ENCODE measurements at places on chromosomes 11 and 22.

- DNase-seq, result no peak
Measured at GRCh38 chr22:49566141-49566541, 261.5 kb downstream of the BRD1 start.

GRCh38 chr11:92881940-92882450 lies 87.5 kb upstream of the MTNR1B start:
- no peak for DNase-seq

DNA sequence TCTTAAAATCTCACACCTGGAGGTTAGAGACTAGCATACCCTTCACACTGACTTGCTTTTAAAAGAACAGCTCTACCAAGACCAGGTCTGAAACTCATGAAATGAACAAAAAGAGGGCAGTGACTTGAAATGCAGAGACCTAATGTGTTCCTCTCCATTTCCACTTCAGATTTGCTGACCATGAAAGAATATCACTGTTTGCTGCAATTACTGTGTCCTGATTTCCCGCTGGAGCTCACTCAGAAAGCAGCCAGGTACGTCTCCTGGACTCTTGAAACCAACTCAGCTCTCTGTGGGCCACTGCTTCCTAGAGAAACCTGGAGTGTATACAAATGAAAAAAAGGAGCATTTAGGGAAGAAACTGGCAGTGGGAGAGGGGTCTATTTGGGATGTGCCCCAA lies 39.2 kb downstream of the ARFGAP2 start:
- no peak for DNase-seq

GRCh38 chr11:9820260-9820659 lies 156.4 kb downstream of the SWAP70 start:
- no peak for DNase-seq

- DNase-seq, result no peak
Measured at GRCh38 chr11:113729456-113729855, 23.3 kb upstream of the TMPRSS5 start.

DNA sequence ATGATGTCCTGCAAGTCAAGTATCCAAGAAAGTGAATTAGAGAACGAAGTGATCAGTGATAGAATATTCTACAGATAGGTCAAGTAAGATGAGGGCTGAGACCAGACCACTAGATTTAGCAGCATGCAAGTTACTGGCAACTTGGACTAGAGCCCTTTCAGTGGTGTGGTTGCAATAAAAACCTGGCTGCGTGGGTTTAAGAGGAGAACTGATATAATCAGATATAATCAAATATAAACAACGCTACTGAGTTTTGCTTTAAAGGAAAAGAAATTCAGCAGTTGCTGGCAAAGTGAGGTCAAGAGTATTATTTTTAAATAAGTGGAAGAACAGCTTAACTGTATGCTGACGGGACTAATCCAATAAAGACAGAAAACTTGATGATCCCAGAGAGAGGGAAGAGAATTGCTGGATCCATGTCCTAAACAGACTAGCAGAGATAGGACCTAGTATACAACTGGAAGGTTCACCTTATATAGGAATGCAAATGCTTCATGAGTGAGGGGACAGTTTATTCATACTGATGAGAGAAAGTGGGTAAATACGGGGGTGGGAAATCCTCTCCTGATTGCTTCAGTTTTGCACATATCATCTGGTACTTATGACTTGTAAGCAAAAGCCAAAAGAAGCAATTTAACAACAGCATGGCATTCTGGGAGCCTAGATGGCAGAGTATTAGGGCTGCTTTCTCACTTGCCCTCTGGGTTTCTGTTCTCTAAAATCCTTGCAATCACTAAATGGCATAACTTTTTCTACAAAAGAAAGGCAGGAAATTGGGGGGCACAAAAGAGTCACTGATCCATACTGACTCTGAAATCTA lies 146.2 kb downstream of the RBFOX2 start:
- DNase-seq, result no peak

DNA sequence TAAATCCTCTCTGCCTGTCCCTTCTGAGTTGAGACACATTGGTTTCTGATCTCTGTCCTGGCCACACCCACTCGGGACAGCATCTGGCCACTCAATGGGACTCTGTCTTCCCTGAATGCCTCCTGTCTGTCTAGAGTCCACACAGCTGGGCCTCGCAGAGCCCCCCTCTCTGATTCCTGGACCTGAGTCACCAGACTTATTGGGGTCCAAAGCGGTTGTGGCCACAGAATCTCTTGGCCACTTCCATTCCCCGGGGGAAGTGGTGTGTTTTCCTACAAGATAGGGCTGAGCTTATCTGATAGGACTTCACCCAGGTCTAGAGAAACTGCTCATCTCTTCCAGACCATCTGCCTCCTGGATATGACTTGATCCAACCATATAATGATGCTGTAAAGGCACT lies 57.4 kb upstream of the WNT11 start:
- no peak for DNase-seq

- no peak for DNase-seq
Measured at GRCh38 chr22:36379593-36380361, 8.0 kb downstream of the MYH9 start.

DNA sequence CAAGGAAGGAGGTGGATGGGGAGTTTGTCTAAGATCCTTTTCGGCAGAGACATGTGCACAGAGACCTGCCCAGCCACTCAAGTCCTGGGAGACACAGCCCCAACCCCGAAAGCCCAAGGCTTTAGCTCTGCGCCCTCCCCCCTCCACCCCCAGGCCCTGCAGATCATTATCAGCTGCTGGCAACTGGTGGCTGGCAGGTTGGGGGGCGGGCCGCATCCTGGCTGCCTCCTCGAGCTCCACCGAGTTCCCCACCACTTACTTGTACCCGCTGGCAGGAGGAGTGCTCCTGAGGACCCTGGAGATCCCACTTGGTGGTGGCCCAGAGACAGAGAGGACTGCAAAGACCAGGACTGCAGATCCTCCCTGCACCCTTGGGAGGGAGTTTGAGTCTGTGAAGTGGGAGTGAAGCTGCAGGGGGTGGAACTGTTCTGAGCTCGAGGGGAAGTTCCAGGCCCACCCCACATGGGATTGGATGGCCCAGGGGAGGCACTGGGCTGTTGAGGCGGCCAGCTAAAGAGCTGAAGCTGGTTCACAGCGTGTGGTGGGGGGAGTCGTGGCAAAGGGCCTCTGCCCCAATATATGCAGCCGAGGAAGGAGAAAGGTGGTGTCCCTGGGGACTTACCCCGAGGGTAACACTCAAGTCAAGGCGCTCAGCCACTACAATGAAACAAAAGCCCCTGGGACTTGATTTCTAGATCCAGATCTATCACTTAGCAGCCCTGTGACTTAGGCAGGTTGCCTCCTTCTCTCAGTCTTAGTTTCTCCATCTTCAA lies 19.9 kb upstream of the CCDC86 start:
- DNase-seq, result no peak

GRCh38 chr22:39206491-39206890 lies 38.3 kb downstream of the PDGFB start:
- no peak for DNase-seq

DNA sequence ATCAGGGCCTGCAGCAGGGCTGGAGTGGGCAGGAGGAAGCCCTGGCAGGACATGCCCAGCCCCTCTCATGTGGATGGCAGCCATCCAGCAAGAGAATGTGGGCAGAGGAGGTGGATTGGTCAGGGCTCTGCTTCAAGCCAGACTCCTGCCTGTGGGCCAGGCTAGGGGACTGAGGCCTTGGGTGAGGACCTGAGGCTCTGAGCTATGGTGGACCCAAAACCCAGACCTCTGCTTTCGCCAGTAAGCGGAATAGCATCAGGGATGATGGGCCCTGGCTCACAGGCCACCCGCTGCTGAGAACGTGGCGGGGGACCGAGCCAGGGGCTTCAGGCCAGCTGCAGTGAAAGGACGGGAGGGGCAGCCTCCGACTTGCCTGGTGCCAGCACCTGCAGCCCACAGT lies 57.4 kb downstream of the LINC01488 start:
- no peak for DNase-seq

DNA sequence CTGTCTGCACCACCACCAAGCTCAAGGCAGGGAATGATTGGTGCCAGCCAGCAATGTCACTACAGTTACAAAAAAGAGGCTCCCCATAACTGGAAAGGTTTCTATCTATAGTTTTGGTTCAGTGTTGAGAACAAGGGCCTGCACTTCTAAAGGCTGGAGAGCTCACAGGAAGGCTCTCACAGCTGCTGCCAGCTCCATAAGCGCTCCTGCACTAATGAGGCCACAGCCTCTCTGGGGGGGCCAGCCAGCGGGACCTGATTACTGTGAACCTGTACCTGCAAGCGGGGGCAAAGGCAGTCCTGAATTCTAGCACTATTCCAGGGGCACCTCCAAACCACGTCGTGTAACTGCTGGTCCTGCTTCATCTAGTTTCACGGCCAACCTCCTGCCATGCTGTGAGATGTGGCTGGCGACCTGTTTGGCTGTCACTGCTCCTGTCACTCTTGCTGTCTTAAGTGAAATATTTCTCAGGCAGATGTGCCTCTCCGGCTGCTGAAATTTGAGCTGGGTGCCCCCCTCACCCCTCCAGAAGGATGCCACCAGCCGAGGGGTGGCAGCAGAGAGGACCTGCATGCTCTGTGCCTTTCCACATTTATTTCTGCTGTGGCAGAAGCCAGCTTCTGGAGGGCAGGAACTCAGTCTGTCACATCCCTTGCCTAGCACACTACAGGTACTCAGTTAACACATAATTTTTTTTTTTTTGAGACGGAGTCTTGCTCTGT lies 53.3 kb upstream of the ARFGAP3 start:
- DNase-seq, result no peak

- DNase-seq, result no peak
Measured at GRCh38 chr22:42949159-42949558, 65.8 kb downstream of the PACSIN2 start.

DNA sequence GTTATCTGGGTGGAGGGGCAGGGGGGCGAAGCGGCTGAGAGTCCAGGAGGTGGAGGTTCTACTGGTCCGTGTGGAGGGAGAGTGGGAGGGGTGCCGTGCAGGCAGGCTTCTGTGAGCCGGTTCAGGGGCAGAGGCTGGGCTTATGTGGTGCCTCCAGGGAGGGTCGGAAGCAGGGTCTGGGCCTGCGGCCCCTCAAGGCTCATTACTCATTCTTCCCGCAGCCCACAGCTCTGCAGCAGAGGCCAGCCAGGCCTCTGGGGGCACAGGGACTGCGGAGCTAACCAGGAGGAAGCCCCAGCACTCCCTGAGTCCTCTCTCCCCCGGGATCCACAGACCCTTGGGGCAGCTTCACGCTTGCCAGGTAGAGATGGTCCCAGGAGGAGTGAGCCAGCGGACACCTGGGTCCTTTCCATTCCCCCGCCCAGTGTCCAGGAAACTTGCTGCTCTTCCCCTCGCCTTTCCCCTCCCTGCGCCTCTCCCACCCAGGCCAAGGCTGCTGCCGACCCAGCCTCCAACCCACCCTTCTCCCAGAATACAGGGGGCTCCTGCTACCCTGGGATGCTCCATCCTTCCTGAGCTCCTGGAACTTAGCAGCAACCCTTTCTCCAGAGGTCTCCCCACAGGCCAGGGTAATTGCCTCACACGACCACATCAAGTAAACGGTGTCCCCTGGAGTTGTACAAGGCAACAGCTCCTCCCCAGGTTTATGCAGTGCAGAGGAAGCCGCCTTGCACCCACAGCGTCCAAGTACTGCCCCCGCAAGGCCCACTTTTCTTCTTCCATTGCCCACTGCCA lies 6.3 kb downstream of the NRXN2 start:
- no peak for DNase-seq

DNA sequence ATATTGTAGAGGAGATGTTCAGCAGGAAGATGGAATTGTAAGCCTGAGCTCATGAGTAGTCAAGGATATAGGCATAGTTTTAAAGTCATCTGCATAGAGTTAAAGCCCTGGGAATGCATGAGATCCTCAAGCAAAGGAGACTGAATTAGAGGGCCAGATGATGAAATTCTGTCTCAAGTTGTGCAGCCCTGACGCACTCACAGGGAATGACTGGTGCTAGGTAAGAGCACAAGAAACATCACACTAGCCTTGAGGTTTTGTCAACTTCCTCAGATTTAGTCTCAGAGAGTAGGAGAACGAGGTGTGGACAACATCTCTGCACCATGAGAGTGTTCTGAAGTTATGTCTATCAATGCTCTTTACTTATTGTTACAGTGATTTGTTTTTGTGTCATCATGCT lies 5.8 kb downstream of the RAB38 start:
- no peak for DNase-seq

DNA sequence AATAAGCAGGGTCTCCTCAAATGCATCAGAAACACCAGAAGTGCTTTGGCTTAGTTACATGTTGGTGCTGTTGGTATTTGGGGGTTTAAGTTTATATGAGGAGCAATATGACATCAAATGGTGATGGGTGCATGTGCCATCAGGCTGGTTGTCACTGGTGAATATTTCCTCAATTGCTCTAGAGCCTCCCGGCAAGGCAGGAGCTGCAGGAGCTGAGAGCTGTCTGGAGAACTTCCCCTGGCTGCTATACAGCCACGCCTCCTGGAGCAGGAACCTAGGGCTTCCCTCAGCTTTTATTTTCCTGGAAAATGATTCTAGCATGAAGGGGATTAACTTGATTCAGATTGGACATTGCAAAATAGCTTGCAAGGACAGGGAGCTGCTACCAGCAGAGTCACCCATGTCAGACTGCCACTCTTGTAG lies 15.8 kb downstream of the IGLL5 start:
- DNase-seq, result peak; percentile 20

DNA sequence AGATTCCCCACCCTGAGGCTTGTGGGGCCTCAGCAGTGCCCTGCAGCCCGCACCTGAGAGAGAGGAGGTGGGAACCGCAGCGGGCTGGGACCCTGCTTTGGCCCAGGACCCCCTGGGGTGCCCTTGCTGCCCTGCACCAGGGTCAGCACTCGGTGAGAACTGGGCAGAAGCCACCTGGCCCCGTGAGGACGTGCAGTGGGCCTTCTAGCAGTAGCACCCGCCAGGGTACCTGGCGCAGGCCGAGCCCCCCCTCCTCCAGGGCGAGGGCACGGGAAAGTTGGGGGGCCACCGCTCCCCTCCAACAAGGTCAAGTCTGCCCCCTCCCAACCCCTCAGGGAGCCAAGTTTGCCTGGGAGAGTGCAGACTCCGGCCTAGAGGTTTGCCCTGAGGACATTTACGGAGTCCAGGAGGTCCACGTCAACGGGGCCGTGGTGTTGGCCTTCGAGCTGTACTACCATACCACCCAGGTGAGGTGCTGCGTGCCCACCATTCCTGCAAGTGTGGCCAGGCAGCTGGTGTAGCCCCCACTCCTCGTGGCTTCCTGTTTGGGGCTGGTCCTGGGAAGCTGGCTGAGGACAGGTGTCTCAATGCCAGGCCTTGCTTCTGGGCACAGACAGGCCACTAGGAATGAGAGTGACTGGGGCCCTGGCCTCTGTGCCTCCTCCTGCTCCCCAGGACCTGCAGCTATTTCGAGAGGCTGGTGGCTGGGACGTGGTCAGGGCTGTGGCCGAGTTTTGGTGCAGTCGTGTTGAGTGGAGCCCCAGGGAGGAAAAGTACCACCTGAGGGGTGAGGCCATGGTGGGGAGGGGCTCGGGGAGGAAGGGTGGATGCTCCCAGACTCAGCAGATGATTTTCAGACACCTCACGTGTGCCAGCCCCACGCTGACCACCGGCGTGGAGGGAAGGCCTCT lies 3.5 kb downstream of the PGGHG start:
- DNase-seq, result no peak

- no peak for DNase-seq
Measured at GRCh38 chr11:117903505-117904382, 25.5 kb downstream of the TMPRSS13 start.

GRCh38 chr11:134052988-134053945 lies 15.6 kb upstream of the JAM3 start:
- peak; percentile 33 for DNase-seq
